ENCODE measurements at places on chromosomes 12 and 14. TPM values are rescaled to one million over a fixed set of nuclear protein-coding genes. Genes with fewer than 3 reads are reported as not detected.

MIP gene
- total RNA-seq: not detected

JPH4 gene
- 0.19 TPM for total RNA-seq

ZNF605 gene
- 12.9 TPM for total RNA-seq

SLC7A7 gene
- total RNA-seq: 4.6 TPM

KRT6C gene
- not detected for total RNA-seq

JDP2 gene
- 21.9 TPM for total RNA-seq

MUCL1 gene
- not detected for total RNA-seq

MYH6 gene
- 1,823 TPM for total RNA-seq

Measured in left ventricle myocardium inferior (tissue), 1 donor.